Substantia nigra (tissue), 51 donors: ENCODE measurements at places on chromosomes 12 and 14.
A peak's percentile ranks its signal among the peaks of the same experiment; 100 is the strongest.

DNA sequence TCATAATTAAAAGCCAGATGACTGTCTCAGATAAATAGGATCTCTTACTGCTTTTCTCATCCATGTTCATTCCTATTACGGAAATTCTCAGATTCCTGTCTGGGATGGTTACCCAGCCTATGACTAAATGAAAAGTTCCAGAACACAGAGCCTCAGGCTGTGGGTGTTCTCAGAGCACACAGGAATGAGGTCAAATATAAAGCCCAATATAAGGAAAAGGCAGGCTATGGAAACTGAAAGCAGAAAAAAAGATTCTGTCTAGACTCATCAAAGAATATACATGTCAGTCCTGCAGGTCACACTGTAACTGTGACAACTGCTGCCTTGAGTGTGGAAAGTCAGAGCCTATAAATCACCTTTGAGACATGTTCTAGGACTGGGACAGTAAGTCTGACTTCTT lies 64.3 kb downstream of the DCAF5 start:
- DNase-seq, result no peak

DNA sequence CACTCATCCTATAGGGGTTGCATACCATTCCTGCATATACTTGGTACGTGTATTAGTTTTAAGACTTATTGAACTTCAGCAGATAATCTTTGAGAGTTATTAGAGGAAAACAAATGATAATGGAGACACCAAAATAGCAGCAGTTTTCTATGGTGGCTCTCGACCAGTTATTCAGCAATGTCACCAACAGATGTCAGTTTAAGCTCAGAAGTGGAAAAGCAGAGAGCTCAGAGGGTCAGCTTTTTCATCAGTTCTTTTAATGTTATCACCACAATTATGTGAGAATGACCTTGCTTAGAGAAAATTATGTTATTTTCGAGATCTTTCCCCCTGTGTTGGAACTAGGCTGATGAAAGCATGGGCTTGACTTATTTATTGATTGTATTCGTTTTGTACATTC lies 32.0 kb downstream of the PTPN11 start:
- DNase-seq, result no peak

- DNase-seq, result no peak
Measured at GRCh38 chr12:117342682-117343081, 18.7 kb downstream of the NOS1 start.

DNA sequence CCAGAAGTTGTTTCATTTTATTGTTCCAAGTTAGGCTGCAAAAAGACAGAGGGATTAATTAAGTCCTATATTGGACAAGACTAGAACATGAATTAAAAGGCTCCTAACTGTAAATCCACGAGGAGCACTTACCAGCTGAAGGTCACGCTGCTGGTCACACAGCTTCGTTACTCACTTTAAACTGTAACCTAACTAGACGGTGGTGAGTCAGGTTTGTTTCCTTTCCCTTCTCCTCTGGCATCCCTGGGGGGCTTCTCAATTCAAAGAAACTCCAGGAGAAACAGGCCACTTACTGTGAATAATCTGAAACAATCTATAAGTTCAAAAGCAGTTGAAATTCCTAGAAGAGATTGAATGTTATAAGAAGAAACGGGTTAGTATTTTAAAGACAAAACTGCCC lies 331.4 kb downstream of the BCAT1 start:
- DNase-seq, result no peak

- no peak for DNase-seq
Measured at GRCh38 chr12:44294649-44295048, 458.8 kb downstream of the TMEM117 start.

- DNase-seq, result no peak
Measured at GRCh38 chr12:102757154-102757881, 159.7 kb downstream of the PAH start.

DNA sequence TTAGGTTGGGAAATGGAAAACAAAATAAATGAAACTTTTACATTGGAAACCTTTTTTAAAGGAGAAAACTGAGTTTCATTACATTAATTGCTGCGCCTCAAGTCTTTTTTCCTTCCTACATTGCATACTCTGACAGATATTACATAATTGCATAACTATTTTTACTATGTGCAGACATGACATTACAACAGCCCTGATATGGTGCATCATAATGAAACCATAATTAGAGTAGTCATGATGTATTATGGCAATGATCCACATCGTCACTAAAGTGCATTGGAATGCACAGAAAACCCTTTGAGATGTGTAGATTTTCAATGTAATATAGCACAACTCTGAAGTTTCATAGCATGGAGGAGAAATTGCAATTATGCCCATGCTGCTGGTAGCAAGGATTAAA lies 217.8 kb upstream of the NPAS3 start:
- no peak for DNase-seq

DNA sequence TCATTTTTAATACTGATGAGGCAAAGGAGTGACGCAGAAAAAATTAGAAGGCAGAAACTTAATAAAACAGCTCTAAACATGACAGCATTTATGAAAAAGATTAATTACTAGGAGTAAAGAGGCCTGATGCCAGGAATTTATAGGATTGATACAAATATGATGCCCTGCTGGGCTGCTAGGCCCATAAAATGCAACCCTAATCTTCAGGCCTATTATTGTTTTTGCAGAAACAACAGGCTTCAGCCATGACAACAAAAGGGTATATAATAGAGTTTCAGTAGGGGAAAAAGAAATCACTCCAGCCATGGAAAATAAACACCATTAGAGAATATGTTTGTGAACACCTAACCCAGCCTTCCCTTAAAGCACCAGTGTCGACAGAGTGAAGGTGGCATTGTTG lies 50.6 kb downstream of the OTX2 start:
- no peak for DNase-seq

DNA sequence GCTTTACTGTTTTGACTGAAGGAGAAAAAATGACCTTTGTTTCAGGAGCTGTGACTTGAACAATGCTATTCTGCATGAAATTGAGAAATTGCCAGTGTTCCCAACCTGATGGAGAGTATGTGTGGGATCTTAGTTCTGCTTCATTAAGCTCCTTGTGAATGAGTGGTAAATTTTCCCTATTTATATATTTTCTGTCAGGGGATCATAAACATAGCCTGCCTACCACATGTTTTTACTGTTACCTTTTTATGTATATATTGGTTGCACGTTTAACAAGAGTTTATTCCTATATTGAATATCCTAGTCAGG lies 271.7 kb downstream of the PDZRN4 start:
- no peak for DNase-seq

DNA sequence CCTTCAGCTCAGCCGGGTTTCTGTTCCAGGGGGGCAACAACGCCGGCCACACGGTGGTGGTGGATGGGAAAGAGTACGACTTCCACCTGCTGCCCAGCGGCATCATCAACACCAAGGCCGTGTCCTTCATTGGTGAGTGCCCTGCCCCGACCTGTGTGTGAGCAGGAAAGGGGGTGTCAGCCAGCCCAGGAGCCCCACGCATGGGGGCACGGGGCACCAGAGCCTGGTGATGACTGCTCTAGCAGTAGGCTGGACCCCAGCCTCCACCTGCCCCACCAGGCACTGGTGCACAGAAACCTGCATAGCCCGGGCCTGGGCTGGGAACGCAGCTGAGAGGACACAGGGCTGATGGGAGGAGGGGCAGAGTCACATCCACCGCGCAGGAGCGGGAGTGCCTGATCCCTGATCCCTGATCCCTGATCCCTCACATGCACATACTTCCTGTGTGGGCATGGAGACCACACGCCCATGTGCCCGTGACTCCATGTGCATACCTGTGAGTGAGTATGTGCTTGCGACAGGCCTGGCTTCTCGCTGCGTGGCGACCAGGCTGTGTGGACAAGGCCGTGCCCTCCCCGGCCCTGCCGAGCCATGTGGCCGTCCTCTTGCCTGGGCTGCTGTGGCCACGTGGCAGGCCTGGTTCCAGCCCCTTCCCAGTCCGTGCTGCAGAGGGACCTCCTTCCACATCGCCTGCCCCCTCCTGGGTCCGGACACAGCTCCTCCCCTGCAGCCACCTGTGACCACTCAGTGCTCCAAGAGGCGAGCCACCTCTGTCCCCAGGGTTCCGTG lies 11.2 kb downstream of the ADSS1 start:
- no peak for DNase-seq

GRCh38 chr12:3150308-3150670 lies 73.1 kb downstream of the TSPAN9 start:
- no peak for DNase-seq

DNA sequence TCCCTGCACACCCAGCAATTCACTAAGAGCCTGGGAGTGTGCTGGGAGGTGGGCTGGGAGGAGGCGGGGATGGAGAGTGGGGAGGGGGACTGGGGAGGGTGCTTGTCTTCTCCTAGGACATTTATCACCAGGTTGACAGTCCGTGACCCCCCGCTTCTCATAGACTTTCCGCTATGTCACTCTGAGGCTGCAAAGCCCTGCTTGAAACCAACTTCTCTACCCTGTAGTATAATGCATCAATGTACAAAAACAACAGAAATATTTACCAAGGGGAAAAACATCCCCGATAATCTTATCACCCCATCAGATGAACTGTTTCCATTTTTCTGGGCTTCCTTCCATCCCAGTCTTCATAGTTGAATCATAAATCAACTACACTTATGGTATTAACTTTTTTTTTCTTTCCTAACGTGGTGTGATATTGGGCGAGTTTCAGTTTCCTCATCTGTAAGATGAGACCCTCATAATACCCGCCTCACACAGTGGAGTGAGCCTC lies 28.6 kb upstream of the BATF start:
- no peak for DNase-seq

DNA sequence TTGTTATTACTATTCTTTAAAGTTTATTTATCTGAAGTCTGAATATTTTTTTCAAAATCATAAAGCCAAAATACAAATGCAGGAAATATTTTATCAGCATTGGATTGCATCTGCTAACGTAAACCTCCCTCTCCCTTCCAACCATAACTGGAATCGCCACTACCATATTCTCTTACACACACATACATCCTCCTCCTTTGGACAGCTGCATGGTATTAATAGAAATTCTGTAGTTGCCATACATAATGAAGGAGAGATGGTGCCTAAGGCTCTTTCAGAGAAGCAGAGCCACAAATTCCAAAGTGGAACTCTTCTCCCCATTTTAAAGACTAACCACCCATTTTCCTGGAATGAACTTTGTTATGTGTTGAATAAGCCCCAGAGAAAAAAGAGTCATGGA lies 352.7 kb downstream of the MDGA2 start:
- DNase-seq, result no peak

DNA sequence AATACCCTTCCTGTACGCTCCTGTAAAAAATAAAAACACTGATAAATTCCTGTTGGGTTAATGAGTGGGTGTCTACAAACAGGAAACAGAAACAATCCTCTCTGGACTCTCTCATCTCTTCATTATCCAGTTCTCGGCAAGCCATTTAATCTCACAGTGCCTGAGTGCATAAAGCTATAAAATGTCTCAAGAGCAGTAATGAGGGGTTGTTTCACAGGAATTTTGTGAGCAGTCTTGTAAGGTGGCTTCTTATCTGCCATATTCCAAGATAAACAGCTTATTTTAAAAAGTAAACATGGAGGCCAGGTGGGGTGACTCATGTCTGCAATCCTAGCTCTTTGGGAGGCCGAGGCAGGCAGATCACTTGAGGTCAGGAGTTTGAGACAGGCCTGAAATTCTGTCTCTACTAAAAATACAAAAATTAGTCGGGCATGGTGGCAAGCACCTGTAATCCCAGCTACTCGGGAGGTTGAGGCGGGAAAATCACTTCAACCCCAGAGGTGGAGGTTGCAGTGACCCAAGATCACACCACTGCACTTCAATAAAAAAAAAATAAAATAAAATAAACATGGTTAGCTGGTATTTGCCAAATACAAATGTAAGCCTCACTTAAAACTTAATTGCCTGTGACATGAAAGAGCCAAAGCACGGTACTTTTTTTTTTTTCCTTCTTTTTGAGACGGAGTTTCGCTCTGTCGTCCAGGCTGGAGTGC lies 54.0 kb downstream of the CLIP1 start:
- DNase-seq, result no peak

- no peak for DNase-seq
Measured at GRCh38 chr14:77543240-77543551, 44.6 kb upstream of the ISM2 start.

DNA sequence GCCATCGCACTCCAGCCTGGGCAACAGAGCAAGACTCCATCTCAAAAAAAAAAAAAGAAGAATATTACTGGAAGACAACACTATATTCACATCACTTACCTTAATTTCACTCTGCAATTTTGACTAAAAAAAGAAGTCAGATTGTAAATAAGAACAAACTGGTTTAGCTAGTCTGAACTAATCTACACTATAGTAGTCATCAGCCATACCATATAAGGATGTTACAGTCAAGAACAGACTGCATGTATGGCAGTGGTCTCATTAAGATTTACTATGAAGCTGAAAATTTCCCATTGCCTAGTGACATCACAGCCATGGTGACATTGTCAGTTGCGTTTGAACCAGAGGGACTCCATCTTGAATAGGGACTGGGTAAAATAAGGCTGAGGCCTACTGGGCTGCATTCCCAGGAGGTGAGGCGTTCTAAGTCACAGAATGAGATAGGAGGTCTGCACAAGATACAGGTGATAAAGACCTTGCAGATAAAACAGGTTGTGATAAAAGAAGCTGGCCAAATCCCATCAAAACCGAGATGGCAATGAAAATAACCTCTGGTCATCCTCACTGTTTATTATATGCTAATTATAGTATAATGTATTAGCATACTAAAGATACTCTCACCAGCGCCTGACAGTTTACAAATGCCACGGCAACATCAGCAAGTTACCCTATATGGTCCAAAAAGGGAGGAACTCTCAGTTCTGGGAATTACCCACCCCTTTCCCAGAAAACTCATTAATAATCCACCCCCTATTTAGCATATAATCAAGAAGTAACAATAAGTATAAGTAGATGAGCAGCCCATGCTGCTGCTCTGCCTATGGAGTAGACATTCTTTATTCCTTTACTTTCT lies 51.2 kb downstream of the OSBPL8 start:
- DNase-seq, result no peak

- no peak for DNase-seq
Measured at GRCh38 chr12:98379106-98379505, 136.3 kb upstream of the TMPO start.

- no peak for DNase-seq
Measured at GRCh38 chr12:84069198-84069597, 843.4 kb downstream of the SLC6A15 start.

GRCh38 chr12:106084014-106084671 lies 54.6 kb downstream of the NUAK1 start:
- DNase-seq, result peak; percentile 32

GRCh38 chr12:40208707-40209446 lies 15.9 kb upstream of the LRRK2 start:
- DNase-seq, result no peak

DNA sequence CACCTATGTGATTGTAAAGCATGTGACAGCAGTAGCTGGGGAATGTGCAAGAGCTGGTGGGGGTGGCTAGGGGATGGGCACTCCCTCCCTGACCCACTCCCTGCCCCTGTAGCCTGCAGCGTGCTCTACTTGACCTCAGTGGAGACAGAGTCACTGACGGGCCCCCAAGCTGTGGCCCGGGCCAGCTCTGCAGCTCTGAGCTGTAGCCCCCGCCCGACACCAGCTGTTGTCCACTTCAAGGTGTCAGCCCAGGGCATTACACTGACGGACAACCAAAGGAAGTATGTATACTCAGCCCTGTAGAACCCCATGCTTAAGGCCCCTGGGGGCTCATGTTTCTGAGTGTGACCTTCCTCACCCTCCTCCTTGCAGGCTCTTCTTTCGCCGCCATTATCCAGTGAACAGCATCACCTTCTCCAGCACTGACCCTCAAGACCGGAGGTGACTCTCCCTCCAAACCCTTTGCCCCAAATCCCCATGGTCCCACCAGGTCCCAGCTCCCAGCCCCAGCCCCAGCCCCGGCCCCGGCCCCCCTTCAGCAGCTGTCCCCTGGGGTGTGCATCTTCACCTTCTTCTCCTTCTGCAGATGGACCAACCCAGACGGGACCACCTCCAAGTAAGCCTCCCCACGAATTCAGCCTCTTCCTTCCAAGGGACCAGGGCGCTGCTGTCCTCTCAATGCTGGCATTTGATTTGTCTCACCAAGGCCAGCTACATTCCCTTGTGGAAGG lies 13.3 kb downstream of the TNS2 start:
- DNase-seq, result no peak
